ENCODE measurements at places on chromosomes 3 and 15.

GRCh38 chr3:186888569-186888968, 41.8 kb upstream of the ST6GAL1 start:
- no peak for DNase-seq

DNA sequence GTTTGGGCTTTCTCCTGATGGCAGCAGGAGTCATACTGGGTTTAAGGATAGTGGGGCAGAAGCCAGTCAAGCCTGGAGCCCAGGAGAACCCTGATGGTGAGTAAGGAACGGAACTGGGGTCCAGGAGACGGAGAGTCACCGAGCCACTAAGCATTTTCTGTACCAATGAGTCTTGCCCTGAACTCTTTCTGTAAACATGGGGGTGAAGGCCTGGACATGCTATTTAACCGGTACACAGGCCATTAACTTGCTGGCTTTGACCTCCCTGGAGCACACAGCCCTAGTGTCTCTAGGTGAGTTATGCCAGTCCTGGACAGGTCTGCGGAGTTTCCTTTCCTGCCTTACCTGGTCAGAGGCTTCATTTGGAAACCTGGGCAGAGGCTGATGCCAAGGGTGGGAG, 3.9 kb downstream of the SLC6A6 start:
- DNase-seq: no peak

GRCh38 chr3:4562595-4562994, 69.4 kb downstream of the ITPR1 start:
- DNase-seq: no peak

GRCh38 chr3:43691120-43691995, 620 bp downstream of the ABHD5 start:
- peak; percentile 13 for DNase-seq

DNA sequence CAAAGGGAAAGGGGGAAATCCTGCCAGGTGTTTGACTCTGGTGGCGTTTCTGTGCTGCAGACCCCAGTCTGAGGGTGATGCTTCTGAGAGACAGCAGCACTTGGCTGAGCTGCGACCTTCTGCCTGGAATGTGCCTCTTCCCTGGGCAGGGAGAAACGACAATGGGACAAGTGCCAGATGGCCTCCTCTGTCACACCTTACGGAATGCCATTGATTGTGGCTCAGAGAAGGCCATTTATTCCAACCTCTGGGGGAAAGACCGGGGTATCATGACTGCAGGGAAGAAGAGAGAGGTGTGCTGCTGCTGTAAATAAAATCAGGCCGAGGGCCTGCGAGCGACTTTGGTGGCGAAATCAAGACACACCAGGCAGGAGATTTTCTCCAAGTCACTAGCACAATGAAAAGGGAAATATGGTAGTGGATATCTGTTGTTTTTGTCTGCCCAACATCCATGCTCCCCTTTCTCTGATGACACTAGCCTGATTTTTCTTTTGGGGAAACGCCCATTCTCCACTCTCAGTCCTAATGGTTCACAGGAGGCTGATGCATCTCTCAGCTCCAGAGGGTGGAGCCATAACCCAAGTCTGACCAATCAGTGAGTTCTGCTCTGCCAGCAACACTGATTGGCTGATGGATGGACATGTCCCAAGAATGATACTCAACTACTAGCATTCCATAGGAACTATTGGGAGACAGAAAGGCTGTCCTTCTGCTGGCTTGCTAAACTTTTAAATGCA, 336.1 kb downstream of the FOXP1 start:
- DNase-seq: no peak

- DNase-seq: no peak
These were observed 1.3 kb downstream of the MYRIP start for GRCh38 chr3:39810647-39811161.

GRCh38 chr3:51955893-51956770, 951 bp downstream of the GPR62 start:
- no peak for DNase-seq
